Suprapubic skin (tissue), 4 donors: ENCODE measurements at places on chromosomes 3 and 15. TPM values are rescaled to one million over a fixed set of nuclear protein-coding genes. Genes with fewer than 3 reads are reported as not detected.

GRCh38 chr3:9390265-9390888 is 7.0 kb upstream of the SETD5 start:
- DNase-seq: no peak

GRCh38 chr3:151726016-151726415 is 7.7 kb upstream of the AADACL2 start:
- no peak for DNase-seq

DNA sequence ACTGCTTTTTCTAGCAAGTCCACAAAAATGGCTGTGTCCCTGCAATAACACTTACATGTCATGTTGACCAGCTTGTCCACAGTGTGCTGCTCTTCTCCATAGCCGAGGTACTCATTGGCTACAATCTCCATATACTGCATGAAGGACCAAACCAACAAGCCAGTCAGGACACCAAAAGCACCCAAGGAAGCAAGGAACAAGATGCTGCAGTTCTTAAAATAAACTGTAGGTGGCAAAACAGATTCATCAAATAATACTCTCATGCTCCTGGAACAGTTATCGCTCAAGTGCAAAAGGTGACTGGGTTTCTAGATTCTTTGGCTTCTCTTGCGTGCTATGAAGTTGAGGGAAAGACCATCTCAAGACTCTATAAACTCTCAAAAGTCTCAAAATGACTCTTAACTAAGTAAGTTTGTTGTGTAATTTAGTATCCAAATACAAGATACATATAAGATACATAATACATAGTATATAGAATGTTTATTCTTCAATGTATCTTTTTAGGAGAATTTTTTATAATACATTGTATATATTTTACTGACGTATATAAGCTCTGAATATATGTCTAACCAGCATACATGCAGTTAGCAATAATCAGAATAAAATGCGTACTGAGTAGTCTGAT is 57.0 kb downstream of the NEK10 start:
- no peak for DNase-seq

Gene BLM
- 0.72 TPM for total RNA-seq

DNA sequence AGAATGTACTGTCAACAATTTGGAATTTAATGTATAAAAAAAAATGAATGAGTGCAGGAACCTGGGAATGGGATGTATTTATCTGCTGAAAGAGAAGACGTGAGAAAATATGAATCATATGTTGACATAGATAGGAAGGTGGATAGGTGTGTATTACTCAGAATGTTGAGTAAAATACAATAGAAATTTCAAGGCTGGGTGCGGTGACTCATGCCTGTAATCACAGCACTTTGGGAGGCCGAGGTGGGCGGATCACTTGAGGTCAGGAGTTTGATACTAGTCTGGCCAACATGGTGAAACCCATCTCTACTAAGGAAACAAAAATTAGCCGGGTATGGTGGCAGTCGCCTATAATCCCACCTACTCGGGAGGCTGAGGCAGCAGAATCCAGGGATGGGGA is 202.8 kb downstream of the CADM2 start:
- DNase-seq: no peak

GRCh38 chr3:183178833-183179549 is 16.5 kb upstream of the LAMP3 start:
- peak; percentile 65 for DNase-seq

DNA sequence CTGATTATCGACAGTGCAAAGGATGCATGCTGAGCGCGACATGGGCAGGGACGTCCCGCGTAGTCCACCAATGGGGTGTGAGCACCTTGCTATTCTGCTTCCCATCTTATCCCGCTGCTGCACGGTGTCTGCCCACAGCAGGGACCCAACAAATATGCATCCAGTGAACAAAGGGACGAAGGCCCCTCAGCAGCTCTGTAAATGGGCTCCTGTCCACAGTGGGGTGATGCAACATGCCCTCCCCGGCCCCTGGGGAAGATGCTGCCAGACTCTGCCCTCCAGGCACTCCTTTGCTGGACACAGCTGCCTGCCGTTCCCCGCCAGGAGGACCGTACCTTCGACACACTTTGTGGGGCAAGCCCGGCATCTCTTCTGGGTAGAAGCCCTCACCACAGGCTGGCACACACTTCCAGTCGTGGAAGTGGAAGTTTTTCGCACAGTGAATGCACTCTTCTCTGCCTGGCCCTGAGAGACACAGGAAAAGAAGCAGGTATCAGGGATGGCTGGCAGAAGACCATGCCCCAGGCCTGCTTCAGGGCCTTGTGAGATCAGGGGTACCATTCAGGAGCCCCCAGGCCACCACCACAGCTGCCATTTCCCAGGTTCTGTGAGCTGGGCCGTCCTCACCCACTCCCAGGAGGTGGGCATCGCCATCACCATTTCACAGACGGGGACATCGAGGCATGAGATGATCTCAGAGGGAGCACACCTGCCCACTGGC is 18.2 kb upstream of the SNRPA1 start:
- DNase-seq: peak; percentile 25

Gene RTP1
- not detected for total RNA-seq

Gene LYSMD4
- 19.7 TPM for total RNA-seq

Gene ANKUB1
- total RNA-seq: not detected

- no peak for DNase-seq
Measured at GRCh38 chr3:18188491-18188890, 236.6 kb downstream of the SATB1 start.

DNA sequence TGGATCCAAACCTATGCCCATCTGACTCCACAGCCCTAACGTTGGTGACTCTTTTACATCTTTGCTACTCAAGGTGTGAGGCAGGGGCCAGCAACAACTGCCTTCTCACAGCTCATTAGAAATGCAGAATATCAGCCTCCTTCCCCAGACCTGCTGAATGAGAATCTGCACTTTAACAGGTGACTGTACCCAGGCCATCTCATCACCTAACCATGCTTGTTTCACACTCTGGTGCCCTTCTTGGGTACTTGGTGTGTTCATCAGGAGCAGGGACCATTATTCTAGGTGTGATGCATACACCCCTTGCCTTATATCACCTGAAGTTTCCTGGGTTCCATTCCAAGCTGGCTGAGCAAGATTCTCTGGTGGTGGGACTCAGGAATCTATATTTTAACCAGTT is 196.3 kb upstream of the LMCD1 start:
- DNase-seq: no peak

DNA sequence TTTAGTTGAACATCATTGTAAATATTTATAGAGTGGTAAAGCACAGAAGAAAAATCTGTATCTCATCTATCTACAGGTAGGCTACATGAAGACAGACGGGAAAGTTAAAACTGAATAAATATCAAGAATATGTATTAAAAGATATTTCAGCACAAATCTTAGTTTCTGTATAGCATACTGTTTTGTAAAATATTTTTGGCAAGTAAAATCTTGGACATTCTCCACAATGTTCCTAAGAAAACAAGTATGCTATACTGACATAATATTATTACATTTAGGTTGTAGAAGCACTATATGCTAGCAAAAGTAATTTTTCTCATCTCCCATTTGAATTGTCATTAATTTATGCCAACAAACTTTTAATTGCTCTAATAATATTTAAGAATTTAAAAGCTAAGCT is 326.4 kb upstream of the ARL6 start:
- no peak for DNase-seq

- DNase-seq: no peak
Measured at GRCh38 chr3:43255662-43256061, 30.7 kb upstream of the SNRK start.

GRCh38 chr3:96236522-96236921 is 577.9 kb upstream of the EPHA6 start:
- DNase-seq: no peak

DNA sequence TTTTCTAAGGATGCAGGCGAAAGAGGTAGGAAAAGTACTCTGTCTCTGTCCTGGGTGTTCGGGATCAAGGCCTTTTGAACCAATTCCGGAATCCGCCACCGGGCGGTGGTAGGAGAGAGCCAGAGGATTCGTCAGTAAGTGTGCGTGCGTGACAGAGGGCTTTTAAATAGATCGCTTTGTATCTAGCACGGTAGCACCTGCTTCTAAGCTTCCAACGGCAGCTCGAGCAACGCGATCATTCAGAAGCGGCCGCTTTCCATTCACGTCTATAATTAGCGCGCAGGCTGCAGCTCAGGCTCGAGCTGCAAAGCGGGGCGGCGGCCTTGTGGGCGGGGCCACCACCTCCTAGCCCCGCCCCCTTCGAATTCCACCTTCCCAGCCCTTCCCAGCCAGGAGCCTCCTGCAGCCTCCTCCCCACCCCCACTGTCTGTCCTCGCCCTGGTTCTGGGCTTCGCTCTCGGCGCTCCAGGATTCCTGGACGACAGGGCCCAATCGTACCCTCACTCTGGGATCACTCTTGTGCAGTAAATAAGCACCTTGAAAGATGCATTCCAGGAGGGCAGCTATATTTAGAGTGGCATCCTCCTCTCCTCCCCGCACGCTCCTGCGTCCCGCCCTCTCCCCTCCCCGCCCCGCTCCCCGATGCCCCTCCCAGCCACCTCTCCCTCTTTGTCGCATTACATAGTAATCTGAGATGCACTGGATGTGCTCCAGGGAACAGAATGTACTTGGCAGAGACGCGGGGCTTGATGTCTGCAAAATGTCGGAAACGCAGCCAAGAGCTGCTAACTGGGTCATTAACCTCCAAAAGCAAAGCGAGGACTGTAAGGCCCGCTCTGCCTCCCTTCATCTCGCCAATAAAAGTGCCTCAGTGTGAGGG is 224.1 kb upstream of the TPRG1 start:
- DNase-seq: peak; percentile 96

Gene ARHGEF26
- 36.0 TPM for total RNA-seq

Gene LRRIQ4
- total RNA-seq: not detected
